Stimulated activated CD4-positive, alpha-beta T cell treated with anti-CD3 and anti-CD28 coated beads, Interleukin-15, amount 100 ng/mL, for 24 hours (primary cell): ENCODE measurements at places on chromosomes 2 and 18.

- peak; percentile 69 for DNase-seq
These were observed 51.3 kb upstream of the CAB39 start for GRCh38 chr2:230661072-230661957.

DNA sequence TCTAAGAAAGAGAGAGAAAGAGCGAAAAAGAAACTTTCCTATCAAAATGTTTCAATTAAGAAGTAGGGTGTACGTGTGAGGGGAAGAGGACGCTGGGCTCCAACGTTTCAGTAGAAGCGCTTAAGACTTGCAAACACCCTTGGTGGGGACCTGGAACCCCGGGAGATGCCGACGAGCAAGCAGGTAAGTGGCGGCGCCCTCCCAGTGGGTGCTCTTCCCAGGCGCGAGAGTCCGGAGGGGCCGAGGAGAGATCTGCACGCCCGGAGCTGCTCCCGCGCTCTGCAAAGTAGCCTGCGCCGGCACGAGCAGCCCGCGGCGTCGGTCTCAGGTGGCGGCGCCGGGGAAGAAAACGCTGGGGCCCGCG, 678 bp upstream of the OTX1 start:
- DNase-seq: peak; percentile 43

- no peak for DNase-seq
These were observed 173.5 kb upstream of the CTAGE1 start for GRCh38 chr18:22591222-22591621.

GRCh38 chr2:231683292-231684235, 24.8 kb upstream of the PTMA start:
- no peak for DNase-seq

DNA sequence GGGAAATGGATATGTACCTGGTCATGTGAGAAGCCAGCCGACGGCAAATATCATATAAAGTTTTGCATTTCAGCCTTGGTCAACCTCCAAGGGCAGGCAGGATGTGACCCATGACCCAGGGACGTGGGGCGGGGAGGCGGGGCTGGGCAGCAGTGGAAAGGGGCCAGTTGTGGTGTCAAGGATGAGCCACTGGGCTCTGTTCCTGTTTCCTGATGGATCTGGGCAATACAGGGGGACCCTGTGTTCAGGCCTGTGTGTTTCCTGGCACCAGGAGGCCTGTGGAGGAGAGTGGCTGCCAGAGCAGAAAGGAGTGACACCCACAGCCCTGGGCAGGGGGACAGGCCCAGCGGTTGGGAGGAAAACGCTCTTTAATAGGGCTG, 106.9 kb downstream of the GATA6 start:
- DNase-seq: no peak

DNA sequence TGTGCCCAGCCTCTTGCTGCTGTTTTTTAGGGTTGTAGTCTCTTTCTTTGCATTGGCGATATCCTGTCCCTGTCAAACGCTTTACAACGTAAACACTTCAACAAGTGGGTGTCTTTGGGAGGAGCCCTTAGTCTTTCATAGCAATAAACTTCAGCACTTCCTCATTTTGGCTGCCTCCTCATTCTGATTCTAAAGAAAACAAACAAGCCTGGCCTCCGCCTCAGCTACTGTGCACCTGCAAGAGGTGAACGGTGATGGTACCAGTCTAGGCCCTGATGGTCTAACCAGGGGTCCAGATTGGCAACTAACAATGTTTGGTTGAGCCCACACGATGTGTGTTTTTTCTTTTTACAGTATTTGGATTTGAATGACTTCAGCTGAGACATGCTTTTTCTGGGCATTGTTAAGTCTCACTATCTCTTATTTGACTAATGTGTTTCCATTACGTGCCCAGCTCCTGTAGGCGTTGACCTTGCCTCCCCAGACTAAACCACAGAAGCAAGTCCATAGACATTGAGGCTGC, 53.2 kb upstream of the CUL3 start:
- peak; percentile 59 for DNase-seq

DNA sequence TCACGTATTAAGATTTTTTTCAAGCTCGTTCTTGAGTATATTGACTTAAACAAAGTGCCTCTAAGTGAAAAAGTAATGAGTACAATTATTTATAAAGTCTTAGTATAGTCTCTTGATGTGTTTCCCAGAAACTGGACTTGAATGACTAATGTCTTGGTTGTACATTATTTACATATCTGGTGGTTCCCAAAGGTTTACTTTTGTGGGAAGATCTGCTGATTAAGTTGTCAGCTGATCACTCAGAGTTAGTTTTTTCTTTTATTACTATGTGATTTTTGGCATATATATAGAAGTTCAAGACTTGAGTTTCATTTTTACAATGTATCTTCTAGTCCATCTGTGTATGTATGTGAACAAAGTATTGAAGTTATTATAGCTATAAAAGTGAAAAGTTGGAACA, 29.5 kb downstream of the RNF144A start:
- no peak for DNase-seq

DNA sequence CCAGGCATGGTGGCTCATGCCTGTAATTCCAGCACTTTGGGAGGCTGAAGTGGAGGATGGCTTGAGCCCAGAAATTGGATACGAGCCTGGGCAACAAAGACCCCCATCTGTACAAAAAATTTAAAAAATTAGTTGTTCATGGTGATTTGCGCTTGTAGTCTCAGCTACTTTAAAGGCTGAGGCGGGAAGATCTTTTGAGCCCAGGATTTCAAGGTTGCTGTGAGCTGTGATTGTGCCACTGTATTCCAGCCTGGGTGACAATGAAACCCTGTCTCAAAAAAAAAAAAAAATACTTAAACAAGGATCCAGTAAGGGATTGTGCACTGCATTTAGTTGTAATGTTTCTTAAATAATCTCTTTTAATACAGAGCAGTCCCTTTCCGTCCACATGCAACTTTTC, 21.6 kb downstream of the HAT1 start:
- DNase-seq: no peak

- no peak for DNase-seq
These were observed 115.4 kb downstream of the ACAA2 start for GRCh38 chr18:49697757-49698524.

DNA sequence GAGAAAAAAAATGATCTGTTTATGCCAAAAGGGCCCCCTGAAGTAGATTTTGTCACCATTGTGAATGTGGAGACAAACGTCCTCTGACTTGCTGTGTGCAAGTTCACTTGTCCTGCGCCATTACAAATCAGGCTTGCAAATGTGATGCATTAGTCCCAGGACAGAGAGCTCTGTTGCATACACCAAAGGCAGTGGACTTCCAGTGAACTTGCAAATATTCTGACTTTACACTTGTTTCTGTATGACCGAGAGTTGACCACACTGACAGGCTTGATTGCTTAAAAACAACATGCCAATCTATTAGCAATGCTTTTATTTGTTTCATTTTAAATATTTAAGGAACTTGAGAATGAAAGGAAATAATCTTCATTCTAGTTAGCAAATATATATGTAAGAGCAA, 293.2 kb downstream of the PLCL1 start:
- no peak for DNase-seq

DNA sequence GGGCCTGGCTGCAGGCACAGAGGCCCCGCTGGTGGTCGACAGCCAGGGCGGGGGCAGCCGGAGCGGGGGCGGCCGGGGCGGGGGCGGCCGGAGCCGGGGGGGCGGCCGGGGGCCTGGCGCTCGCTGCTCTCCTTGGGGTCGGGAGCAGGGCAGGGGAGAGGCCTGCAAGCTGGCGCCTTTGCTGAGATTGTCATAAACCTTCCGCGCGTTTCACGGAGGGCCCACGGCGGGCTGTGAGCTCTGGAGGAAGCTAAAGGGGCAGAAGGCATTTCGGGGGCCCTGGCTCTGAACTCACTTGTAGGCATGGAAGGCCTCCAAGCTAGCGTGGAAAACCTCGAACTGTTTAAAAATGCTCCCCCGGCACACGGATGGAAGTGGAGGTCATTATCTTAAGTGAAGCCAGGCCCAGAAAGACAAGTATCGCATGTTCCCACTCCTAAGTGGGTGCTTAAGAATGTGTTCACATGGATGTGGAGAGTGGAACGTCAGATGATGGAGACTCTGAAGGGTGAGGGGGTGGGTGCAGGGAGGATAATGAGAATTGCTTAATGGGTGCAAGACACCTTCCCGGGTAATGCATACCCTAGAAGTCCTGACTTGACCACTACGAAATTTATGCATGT, 629 bp downstream of the PRELID3A start:
- no peak for DNase-seq

GRCh38 chr18:79631761-79632446, 47.7 kb upstream of the CTDP1 start:
- no peak for DNase-seq

DNA sequence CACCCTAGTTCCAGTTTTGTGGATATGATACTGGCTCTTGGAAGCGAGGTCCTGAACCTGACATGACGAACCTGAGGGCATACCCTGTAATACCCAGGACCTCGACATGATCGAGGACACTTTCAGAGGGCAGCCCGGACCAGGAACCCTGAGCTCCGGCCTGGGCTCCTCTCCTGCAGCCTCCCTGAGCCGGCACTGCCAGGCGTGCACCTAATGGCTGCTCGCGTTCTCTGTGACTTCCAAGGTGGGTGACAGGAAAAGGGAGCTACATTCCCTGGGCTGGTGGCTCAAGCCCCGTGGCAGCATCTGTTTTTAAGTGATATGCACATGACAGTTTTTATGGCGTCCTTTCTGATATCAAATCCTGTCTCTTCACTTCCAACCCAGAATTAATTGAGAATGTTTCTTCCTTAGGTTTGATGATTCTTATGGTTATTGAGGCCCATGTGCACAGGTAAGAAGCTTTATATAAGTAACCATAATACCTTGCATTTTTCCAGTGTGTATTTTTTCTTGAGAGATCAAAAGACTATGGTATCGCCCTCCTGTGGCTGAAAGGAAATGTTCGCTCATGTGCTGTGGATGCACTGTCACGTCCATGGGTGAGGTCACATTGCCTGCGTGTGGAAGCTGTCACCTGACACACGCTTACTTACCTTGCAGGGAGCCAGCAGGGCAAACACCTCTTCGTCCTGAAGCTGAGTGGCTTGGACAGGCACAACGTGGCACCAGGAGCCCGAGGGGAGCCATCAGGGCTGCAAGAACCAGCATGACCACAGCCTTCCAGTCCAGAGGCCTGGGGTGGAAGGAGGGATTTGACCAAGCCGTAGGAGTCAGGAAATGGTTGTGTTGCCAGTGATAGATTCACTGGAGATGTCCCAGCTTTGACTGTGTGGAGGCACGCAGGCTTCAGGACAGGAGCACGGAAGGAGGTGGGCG, 367.4 kb upstream of the MYT1L start:
- peak; percentile 23 for DNase-seq

GRCh38 chr18:1848716-1849115, 722.6 kb downstream of the METTL4 start:
- no peak for DNase-seq

DNA sequence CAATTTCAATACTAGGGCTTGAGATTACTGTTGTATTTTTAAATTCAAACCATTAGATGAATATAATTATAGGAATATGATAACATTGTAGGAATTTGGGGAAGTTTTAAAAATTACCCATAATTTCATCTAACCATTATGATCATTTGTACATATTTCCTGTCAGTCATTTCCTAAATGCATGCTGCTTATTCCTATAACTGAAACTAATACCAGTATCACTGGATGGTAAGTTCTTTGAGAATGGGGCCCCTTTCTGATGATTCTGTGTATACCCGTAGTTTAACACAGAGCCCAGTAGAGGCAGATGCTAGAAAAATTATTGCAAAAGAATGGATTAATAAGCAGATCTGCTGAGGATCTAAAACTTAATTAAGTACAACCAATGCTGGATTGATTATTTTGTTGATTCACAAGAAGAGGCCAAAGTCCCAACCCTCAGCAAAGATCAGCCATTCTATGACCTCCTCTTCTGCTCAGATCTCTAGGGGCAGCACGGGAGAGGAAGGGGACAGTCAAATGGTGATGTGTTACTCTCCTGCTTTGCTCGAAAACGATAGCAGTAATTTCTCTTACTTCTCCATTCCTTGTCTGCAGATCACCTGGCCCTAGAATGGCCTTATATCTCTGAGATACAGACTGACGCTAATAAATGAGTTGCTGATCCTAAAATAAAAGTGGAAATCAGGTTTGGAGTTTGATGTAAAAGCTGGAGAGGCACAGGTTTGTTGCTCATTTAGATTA, 69.5 kb upstream of the PELI1 start:
- DNase-seq: peak; percentile 24

GRCh38 chr2:183389546-183390080, 265.4 kb downstream of the NUP35 start:
- no peak for DNase-seq

- DNase-seq: no peak
These were observed 43.5 kb downstream of the SLC38A11 start for GRCh38 chr2:164911832-164912231.

DNA sequence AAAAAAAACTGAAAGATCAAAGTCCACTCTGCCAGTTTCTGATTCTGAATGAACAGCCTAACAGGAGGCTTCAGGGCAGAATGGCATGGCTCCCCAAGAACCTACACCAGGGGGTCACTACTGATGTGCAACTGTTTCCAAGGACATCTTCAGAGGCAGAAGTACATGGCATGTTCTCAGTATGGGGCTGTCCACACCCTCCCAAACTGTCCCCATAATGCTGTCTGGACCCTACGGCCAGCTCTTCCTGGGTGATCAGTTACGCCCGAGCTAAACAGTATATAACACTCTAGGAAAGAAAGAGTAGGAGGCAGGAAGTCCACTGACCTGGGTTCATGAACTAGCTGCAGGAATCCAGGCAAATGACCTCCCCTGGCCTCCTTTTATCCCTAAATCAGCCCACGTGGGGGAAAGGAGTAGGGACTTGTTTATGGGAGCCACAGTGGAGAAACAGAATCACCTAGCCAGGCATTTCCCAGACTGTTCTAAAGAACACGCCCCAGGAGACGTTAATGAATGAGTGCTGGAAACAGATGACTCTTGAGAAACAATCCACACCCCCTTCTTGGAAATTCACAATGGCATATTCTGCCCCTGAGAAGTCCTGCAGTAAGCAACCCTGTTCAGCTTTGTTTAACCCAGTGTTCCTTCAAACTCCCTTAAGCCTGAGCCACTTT, 2.5 kb downstream of the TMBIM1 start:
- DNase-seq: no peak

- DNase-seq: no peak
These were observed 130.5 kb downstream of the DYSF start for GRCh38 chr2:71583876-71584275.

GRCh38 chr2:236852100-236852976, 233.4 kb upstream of the COPS8 start:
- DNase-seq: no peak

DNA sequence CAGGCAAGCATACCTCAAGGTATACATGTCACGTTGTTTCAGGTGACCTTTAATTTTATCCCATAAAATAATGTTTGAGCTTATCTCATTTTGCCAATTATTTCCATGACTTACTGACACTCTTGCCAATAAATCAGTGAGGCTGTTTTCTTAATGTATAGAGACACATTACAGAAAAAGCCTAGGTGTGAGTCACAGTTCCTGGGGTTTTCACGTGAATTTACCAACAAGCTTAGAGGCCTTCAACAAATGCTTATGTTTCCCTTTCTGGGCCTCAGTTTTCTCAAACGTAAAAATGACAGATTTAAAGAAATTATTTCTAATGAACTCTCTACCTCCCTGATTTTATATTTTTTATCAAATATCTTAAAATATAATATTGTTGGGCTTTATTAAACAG, 517.5 kb upstream of the SPHKAP start:
- no peak for DNase-seq
